ENCODE measurements at places on chromosomes 11 and 22.

GRCh38 chr11:87473174-87473573, 435.4 kb downstream of the TMEM135 start:
- peak; percentile 45 for DNase-seq

DNA sequence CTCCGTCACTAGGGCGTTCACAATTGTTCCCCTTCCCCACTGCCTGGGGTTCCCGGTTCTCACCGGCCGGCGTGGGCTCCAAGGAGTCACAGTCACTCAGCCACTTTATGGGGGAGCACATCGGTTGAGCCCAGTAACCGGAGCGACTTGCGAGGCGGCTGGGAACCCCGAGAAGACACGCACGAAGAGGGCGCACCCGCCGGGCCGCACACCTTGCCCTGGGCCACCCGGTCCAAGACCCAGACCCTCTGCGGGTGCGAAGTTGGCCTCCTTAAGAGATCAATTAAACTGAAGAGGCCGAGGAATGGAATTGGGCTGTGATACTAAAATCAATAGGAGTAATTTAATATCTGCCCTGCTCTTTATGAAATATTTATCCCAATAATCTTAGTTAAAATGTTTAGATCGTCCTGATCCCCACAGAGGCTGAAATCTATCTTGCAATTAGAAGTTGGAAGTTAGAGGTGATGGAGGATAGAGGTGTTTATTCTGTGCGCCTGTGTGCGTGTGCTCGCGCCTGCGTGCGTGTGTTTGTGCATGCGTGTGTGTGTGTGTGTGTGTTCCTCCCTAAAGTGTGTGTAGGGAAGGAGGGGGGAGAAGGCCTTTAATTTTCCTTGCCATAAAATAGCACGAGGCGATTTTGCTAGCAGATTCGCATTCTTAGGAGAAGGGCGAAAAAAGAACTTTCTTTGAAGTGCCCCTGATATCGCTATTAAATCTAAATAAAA, 954 bp upstream of the MN1 start:
- DNase-seq: no peak

DNA sequence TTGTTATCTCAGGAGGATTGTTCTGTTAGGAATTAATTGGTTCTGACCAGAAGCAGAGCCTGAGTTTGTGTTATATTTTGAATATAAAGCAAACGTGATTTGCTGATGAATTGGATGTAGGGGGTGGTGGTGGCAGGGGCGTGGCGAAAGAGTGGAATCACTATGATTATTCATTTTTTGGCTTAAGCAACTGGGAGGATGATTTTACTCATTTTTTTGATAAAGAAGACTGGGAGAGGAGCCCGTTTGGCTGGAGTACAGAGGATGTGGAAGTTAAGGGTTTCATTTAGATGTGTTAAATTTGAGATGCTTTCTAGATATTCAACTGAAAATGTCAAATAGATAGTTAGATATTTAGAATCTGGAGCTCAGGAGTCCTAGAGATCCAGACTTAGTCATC, 83.4 kb upstream of the MYO18B start:
- no peak for DNase-seq

GRCh38 chr11:78560826-78561484, 13.7 kb downstream of the NARS2 start:
- no peak for DNase-seq

DNA sequence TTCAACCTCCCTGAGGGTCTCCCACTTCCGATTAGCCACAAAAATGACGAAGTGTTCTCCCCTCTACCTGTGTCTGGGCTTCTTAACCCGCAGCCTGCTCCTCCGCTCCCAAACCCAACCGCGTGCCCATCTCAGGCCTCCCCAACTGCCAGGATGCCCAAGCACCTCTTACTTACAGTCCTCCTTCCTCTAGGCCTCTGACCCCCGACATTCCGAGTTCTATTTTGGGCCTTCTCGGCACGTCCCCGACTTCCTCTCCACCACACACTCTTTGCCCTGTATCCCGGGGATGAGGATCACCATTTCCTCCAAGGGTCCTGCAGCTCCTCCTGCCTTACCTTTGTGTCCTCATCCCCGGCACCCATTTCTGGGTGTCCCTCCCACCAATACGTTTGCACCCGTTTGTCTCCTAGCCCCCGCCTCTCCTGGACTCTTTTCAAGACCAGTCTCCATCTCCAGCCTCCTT, 388 bp upstream of the MUS81 start:
- DNase-seq: no peak

GRCh38 chr22:31618471-31619176, 43.4 kb downstream of the PISD start:
- DNase-seq: no peak

GRCh38 chr11:95121698-95122097, 32.1 kb downstream of the ENDOD1 start:
- DNase-seq: no peak

DNA sequence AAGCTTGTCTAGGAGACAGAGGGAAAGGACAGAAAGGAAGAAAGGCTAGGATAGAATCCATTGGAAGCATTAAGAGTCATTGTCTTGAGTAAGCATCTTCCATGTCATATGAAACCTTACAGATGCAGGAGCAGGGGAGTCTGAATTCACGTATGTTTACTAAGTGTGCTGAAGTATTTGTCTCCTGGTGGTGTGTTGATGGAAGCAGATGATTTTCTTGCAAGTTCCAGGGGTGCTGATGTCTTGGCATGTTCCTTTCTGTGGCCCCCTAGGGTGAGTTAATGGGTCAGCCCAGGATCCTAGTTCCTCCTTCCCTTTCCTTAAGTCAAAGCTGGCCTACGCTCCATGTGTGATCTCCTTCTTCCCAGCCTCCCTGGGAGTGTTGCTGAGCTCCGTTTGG, 110.2 kb downstream of the TEAD1 start:
- no peak for DNase-seq

- peak; percentile 87 for DNase-seq
These were observed 196.3 kb upstream of the ARHGAP20 start for GRCh38 chr11:110908401-110909105.

GRCh38 chr11:68309621-68310185, 2.7 kb upstream of the LRP5 start:
- DNase-seq: no peak

DNA sequence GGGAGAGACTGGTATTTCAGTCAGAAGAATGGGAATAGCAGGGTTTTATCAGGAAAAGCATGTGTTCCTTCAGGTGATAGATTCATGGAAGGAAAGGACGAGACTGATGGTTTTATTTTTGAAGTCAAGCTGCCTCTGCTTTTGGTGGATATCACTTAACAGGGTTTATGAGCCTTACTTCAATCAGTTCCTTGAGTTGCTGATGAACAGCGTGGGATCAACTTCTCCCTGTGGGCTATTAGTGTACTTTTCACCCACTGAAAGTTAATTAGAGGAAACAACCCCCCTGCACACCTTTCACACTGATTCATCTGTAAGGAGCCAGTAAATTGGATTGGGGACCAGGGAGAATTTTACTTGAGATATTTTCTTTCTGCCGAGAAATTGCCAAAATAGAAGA, 479.0 kb downstream of the NELL1 start:
- no peak for DNase-seq
